ENCODE measurements at places on chromosomes 5 and 9.
A peak's percentile ranks its signal among the peaks of the same experiment; 100 is the strongest.

DNA sequence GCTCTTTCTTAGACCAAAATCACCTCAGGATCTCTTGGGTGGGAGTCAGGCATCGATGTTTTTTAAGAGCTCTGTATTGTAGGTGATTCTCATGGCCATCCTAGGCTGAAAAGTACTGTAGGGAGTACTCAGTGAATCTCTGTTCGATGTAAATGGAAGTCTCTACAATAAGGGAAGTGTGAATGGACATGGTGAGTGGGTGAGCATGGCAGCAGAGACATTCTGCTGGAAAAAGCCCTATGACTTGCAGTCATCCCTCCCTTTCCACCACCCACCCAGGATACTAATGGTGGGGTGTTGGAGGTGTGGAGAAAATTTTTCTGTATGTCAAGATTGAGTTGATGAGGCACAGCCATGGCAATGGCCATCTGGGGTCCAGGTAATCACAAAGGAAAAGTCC is 30.9 kb downstream of the ZNF366 start:
- DNase-seq, result no peak

DNA sequence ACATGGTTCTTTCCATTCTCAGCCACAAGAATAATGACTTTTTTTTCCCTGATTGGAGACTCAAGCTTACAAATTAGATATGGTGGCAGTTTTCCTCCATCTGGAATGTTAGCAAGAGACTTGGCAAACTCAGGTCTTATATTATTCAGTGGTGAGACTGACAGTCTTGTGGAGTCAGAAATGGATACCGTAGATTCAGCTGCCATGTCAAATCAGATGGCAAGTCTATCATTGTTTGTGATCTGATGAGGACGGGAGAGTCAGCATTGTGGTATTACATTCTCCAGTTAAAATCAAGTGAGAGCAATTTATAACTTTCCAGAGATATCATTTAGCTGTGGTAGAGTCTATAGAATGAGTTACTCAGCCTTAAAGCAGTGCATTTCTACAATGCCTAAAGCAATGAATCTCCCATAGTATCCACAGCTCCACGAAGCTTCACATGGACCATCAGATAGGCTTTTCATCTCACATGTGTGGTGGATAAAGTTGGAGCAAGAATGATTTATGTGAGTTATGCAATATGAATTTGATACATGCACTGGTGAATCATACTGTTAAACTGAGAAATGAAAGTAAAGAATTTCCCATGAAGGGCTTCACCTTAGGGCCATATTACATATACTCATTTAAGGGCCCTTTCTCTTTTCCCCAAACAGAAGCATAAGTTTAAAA is 430.6 kb downstream of the ZNF608 start:
- DNase-seq, result no peak

GRCh38 chr9:14482856-14483255 is 168.9 kb upstream of the NFIB start:
- no peak for DNase-seq

GRCh38 chr9:113397203-113397631 is 3.9 kb downstream of the ALAD start:
- DNase-seq, result no peak

DNA sequence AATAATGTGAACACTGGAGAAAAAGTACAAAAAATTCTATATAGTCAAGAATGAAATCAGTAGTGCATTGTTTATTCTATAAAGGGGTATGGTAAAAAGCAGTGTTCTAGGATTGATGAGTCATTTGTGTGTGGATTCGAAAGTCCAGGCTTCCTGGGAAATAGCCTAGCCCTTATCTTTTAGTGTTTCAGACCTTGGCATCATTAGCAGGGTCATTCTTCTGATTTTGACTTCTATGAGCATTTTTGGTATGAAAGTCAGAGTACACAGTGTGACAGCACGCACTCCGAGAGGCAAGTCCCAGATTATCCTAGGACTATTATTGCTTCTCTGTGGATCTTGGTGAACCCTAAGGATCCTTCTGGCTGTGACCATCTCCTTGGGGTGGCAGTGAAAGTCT is 16.9 kb downstream of the PCSK5 start:
- DNase-seq, result no peak

- DNase-seq, result no peak
These were observed 212.4 kb downstream of the TRIM32 start for GRCh38 chr9:116899337-116900006.

DNA sequence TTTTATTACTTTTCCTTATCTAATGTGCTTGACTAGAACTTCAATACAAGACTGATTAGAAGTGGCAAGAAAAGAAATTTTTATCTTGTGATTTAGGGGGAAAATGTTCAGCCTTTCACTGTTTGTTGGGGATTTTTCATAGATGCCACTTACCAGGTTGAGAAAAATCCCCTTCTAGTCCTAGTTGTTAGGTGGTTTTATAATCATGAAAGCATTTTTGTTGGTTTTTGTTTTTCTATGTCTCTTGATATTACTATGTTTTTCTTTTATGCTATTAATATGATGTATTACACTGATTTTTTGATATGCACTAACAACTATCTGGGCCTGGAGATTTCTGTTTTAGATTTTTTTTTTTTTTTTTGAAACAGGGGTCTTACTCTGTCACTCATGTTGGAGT is 134.0 kb downstream of the PARP8 start:
- no peak for DNase-seq

DNA sequence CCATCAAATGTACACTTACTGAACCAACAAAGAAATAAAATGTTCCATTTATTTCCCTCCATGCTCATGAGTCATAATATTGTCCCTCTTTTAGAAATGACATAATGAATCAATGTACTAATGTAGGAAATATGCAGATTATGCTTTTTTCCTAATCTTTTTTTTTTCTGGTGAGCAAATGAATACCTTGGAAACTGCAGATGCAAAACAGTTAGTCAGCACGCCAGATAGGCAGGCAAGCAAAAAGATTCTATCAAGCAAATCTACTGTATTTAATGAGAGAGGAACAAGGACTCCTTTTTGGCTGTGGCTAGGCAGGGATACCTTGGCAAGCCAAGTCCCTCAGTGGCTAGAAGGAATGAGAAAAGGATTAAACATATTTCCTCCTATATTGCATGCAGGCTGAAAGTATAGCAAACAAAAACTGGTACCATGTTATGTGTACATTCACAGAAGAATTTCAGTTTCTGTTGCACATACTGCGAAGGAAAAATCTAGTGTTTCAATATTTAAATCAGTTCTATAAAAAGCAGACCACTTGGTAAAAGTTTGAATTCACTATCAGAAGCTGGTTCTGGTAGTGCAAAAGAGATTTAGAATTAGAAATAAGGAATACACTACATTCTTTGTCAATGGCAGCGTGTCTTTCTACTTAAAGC is 605.4 kb downstream of the TLE1 start:
- no peak for DNase-seq

GRCh38 chr5:6822556-6823343 is 109.5 kb downstream of the TENT4A start:
- no peak for DNase-seq

DNA sequence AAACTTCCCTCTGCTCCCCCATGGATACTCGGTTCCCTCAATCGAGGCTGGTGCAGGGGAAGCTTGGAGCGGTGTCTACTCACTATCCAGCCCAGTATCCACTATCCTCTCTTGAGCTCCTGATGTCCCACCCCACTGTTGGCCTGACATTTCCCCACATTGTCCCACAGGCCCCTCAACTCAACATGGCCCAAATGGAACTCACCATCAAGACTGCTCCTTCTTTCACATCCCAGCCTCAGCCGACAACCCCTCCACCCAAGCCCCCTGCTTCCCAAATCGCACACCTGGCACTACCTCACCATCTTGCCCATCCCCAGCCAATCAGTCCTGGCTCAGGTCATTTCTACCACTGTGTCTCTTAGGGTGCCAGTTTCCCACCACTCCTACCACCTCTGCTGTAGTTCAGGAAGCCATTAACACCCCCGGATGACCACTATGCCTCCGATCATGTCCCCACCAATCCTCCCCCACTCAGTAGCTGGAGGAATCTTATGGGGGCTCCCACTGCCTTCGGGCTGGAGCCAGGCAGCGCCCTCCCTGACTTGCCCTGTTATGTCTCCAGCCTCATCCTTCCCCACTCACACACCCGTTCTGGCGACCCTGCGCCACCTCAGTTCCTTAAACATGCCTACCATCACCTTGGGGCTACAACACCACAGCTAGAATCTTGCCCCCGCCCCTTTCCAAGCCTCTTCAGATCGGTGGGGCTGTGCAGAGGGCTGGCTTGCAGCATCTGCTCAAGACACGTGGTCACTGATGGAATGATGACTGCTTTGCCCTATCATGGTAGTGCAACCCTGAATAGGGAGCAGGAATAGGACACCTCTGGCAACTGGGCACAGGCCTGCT is 273.6 kb downstream of the FSTL4 start:
- DNase-seq, result no peak

- no peak for DNase-seq
These were observed 240.8 kb downstream of the MCTP1 start for GRCh38 chr5:95044096-95044495.

GRCh38 chr5:80072103-80073073 is 37.2 kb downstream of the THBS4 start:
- DNase-seq, result no peak

GRCh38 chr9:38094165-38094564 is 25.1 kb upstream of the SHB start:
- DNase-seq, result no peak

DNA sequence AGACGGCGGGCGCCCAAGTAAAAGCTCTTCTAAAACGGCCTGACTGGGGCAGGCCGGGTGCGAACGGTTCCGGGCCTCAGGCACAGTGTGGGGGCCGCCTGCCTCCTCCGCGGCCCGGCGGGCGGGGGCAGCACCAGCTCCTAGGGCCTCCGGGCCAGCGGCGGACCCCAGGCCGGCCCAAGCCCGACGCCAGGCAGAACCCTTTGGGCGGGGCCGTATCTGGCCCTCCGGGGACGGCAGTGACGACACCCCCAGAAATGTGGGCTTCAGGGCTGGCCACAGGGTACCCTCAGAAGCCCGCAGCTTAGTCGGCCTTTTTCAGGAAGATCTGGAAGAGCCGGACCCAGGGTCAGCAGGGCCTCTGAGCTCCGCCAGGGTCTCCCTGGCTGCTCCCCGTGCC is 4.0 kb downstream of the LTC4S start:
- DNase-seq, result no peak

DNA sequence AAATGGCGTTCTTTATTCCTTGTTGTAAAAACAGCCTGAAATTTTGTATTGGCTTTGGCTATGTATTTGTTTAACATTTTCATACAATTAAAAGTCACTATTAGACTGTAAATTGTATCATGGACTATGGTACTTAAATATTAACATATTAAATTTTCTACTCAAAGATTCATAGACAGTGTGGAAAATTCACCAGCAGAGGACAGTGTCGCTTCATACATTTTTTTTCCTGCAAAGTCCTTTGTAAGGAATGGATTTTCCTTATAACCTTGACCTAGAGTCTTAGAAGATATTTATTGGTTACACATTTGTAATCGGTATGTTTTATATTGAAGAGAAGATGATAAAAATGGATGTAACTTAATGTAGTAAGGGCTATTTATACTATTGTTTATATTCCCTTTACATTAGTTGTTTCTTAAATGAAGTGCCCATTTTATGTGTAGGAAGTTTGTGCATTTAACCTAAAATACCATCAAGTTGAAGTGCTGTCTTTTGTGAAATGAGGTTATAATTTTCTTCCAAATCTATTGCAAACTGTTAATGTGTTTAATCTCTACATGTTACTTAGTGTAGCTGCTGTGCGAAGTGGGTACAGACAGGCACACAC is 150.1 kb downstream of the KDM4C start:
- peak; percentile 31 for DNase-seq

DNA sequence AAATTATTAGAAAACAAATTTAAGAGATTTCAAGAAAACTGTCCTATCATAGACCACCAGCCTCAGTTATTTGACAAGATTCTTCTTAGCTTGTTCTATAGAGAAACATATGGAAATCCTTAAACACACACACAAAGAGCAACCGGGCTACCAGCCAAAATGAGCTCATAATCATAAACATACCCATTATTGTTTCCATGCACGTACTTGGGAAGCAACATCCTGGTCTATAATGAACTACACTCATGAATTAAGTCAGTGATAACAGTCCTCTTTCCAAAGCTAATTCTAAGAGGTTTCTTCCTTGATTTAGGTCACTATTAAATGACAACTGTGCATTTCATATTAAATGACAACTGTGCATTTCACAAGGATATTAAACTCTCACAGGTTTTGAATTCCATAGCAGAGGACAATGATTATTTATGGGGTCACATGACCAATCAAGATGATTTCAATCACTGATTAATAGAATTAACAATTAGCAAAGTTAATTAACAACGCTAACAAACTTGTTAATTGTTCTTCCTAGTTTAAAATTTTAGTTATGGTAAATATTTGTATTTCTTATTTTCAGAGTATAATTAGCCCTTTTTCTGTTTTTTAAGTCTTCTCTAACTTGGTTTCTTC is 77.0 kb downstream of the OXCT1 start:
- DNase-seq, result no peak

DNA sequence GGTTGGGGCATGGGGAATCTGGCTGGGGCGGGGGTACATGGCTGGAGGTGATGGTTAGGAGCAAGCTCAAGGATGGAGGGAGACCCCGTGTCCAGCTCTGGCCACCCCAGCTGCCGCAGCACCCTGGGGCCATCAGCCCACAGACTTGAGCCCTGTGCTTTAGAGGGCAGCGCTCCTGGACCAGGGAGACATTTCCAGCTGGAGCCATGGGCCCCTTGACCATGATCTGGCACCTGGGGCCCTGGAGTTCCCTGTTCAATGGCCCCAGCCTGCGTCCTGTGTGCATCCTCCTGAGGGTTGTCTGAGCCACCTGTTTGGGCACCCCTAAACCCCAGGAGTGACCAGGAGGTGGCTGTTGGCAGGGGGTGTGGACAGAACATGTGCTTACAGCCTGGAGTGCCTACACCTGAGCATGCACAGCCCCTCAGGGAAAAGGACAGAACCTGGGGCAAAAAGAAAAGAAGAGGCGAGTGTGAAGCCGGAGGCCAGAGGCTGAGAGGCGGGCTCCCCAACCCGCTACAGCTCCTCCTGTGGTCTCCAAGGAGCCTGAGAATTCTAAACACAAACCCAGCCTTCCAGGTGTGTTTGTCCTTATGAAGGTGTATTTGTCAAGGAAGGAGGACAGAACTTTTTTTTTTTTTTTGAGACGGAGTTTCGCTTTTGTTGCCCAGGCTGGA is 126.7 kb downstream of the C9orf50 start:
- DNase-seq, result no peak

DNA sequence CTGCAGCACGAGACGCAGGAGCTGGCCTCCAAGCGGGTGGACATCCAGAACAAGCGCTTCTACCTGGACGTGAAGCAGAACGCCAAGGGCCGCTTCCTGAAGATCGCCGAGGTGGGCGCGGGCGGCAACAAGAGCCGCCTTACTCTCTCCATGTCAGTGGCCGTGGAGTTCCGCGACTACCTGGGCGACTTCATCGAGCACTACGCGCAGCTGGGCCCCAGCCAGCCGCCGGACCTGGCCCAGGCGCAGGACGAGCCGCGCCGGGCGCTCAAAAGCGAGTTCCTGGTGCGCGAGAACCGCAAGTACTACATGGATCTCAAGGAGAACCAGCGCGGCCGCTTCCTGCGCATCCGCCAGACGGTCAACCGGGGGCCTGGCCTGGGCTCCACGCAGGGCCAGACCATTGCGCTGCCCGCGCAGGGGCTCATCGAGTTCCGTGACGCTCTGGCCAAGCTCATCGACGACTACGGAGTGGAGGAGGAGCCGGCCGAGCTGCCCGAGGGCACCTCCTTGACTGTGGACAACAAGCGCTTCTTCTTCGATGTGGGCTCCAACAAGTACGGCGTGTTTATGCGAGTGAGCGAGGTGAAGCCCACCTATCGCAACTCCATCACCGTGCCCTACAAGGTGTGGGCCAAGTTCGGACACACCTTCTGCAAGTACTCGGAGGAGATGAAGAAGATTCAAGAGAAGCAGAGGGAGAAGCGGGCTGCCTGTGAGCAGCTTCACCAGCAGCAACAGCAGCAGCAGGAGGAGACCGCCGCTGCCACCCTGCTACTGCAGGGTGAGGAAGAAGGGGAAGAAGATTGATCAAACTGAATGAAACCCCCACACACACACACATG is 654 bp downstream of the PURA start:
- peak; percentile 78 for DNase-seq

All from KBM-7 (cell line).